ENCODE measurements at places on chromosomes 4 and X. TPM values are rescaled to one million over a fixed set of nuclear protein-coding genes. Genes with fewer than 3 reads are reported as not detected.

GRCh38 chr4:187547316-187547715 lies 448.3 kb upstream of the ZFP42 start:
- no peak overlapping the region for H3K27ac ChIP-seq
- H3K4me3 ChIP-seq = no peak overlapping the region
- no peaks in the 10 kb centered on the region for H3K36me3 ChIP-seq
- DNase-seq = no peak
- no peaks in the 10 kb centered on the region for H3K27me3 ChIP-seq
- no peaks in the 10 kb centered on the region for H3K4me1 ChIP-seq

- no peaks in the 10 kb centered on the region for H3K4me1 ChIP-seq
- peaks cover 47% of the 10 kb centered on the region for H3K36me3 ChIP-seq
- no peak overlapping the region for H3K27ac ChIP-seq
Measured at GRCh38 chr4:858831-859451, 33.0 kb upstream of the CPLX1 start.

DNA sequence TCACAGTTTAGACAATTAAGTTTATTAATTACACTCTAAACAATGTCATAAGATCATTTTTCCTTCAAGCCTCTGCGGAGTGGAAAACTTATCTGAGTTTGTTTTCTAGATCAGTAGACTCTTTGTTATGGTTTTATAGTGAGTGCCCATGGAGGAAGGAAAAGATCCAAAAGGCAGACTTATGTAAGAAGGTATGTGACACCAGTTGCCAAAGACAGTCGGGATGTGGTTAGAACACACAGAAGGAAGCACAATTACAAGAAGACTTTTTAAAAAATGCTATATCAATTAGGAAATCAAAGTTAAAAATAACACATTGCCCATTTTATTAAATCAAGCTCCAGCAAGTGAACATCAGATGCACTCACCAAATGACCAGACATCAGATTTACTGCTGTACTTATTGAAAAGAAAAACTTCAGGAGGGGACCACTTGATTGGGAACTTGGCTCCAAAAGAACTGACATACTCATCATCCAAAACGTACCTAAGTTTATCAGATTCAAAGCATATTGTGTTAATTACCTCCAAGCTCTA lies 57.1 kb downstream of the NIPAL1 start:
- H3K27me3 ChIP-seq = no peaks in the 10 kb centered on the region
- peaks cover 12% of the 10 kb centered on the region for H3K4me1 ChIP-seq
- no peak for DNase-seq
- H3K4me3 ChIP-seq = no peak overlapping the region

DNA sequence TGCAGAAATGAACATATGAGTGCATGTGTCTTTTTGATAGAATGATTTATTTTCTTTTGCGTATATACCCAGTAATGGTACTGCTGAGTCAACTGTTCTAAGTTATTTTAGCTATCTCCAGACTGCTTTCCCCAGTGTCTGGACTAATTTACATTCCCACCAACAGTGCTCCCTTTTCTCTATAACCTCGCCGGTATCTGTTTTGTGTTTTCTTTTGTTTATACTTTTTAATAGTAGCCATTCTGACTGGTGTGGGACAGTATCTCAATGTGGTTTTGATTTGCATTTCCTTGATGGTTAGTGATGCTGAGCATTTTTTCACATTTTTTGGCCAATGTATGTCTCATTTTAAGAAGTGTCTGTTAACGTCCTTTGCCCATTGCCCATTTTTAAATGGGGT lies 218.6 kb upstream of the KCNIP4 start:
- H3K27me3 ChIP-seq = no peaks in the 10 kb centered on the region
- H3K36me3 ChIP-seq = no peaks in the 10 kb centered on the region
- no peak overlapping the region for H3K4me3 ChIP-seq
- H3K4me1 ChIP-seq = no peaks in the 10 kb centered on the region
- H3K27ac ChIP-seq = no peak overlapping the region
- no peak for DNase-seq

Gene DAPP1
- total RNA-seq = not detected

DNA sequence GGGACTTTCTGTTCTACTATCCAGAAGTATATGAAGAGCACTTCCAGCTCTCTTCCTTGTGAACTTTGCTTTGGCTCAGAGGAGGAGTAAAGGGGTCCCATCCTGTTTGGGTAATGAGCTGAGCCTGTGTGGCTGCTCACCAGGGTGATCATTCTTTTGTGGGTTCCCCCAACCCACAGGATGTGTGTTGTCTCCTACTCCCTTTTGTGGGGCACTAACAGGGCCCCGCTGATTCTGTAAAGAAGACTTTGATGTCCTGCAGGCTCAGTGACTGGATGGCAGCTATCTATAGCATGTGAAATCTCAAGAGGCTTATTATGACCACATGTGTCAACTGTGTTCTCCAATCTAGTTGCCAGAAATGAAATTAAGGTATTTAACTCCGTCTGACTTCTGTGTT lies 40.8 kb downstream of the ZNF518B start:
- no peak overlapping the region for H3K27ac ChIP-seq
- H3K4me3 ChIP-seq = no peak overlapping the region
- no peaks in the 10 kb centered on the region for H3K27me3 ChIP-seq
- no peaks in the 10 kb centered on the region for H3K36me3 ChIP-seq

- DNase-seq = no peak
- H3K27ac ChIP-seq = no peak overlapping the region
- H3K36me3 ChIP-seq = no peaks in the 10 kb centered on the region
- no peaks in the 10 kb centered on the region for H3K27me3 ChIP-seq
Measured at GRCh38 chrX:115978068-115978467, 192.5 kb upstream of the AGTR2 start.

GRCh38 chr4:146590801-146591200 lies 47.9 kb upstream of the POU4F2 start:
- DNase-seq = no peak
- no peak overlapping the region for H3K27ac ChIP-seq
- H3K4me3 ChIP-seq = no peak overlapping the region
- H3K27me3 ChIP-seq = no peaks in the 10 kb centered on the region

Gene PLP1
- total RNA-seq = 5.1 TPM

Gene SPANXD
- total RNA-seq = not detected

Gene MCF2
- total RNA-seq = 2.1 TPM

DNA sequence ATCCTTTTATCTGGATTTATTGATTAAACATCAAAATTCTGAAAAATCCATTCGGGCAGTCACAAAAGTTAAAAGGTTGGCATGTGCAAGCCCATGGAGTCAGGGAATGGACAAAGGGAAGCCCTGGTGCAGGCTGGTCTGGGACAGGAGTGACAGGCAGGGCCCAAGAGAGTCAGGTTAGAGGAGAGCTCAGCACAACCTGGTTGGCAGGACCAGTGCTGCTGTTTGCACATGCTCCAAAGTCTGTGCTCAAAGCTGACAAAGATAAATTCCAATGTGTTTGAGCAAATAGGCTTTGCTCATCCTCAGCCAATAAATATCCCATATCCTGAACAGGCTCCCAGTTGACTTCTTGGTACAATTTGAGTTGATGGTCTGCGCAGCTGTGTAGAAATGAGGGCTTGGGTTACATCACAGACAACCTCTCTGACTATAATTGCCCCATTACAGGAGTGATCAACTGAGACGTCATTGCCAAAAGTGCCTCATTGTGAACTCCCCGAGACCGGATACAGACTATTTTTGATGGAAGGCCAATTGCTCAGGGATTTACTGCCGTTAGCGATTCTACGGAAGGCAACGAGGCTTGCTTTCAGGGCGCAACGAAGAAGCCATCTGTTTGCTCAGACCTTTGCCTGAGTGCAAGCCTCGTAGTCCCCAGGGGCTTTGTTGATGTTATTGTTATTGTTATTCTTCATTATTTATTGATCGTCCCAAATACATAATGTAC lies 1008.1 kb upstream of the TENM3 start:
- H3K4me1 ChIP-seq = no peaks in the 10 kb centered on the region
- no peak overlapping the region for H3K27ac ChIP-seq
- H3K36me3 ChIP-seq = no peaks in the 10 kb centered on the region
- no peak for DNase-seq
- H3K4me3 ChIP-seq = no peak overlapping the region

Gene GUCY1A1
- 0.58 TPM for total RNA-seq

Gene ASB11
- total RNA-seq = not detected

All from endodermal cell (in vitro differentiated cells).